Naive thymus-derived CD8-positive, alpha-beta T cell (primary cell): ENCODE measurements at places on chromosomes 12 and 14. TPM values are rescaled to one million over a fixed set of nuclear protein-coding genes. Genes with fewer than 3 reads are reported as not detected.

The CLEC2D gene
- polyA plus RNA-seq: 389 TPM

The ANO6 gene
- 18.0 TPM for polyA plus RNA-seq

The DIO2 gene
- polyA plus RNA-seq: not detected

The MRPL52 gene
- 155 TPM for polyA plus RNA-seq

The POTEM gene
- not detected for polyA plus RNA-seq

The MYH6 gene
- not detected for polyA plus RNA-seq

The TMEM233 gene
- polyA plus RNA-seq: not detected

The GSG1 gene
- polyA plus RNA-seq: not detected

The KRT7 gene
- not detected for polyA plus RNA-seq

The TMEM119 gene
- not detected for polyA plus RNA-seq

The SERPINA5 gene
- not detected for polyA plus RNA-seq

The SYCP3 gene
- 0.07 TPM for polyA plus RNA-seq

The NEUROD4 gene
- polyA plus RNA-seq: not detected

The LUM gene
- polyA plus RNA-seq: not detected

The POU6F1 gene
- 1.7 TPM for polyA plus RNA-seq
